ENCODE measurements at places on chromosomes 5 and 9. TPM values are rescaled to one million over a fixed set of nuclear protein-coding genes. Genes with fewer than 3 reads are reported as not detected.

DNA sequence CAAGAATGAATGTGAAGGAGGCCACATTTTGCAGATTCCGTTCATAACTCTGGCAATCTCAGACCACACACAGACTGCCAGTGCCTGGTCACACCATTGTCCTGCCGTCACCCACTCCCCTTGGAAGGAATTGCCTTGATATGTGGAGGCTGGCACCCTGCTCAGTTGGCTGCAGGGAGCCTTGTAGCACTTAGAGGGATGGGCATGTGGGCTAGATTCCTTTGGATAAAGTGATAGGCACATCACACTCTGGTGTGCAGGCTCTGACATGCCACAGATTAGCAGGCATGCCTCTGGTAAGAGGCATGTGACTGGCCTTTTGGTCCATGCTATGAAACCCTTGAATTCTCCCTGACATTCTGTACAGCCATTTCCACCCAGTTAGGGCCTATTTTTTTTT, 254.6 kb upstream of the PIK3R1 start:
- no peaks in the 10 kb centered on the region for H3K27me3 ChIP-seq
- H3K36me3 ChIP-seq, result no peaks in the 10 kb centered on the region
- peaks cover 5% of the 10 kb centered on the region for H3K4me1 ChIP-seq
- H3K27ac ChIP-seq, result no peak overlapping the region
- no peak for DNase-seq

GRCh38 chr5:8756498-8757084, 789.3 kb downstream of the SEMA5A start:
- DNase-seq, result peak; percentile 3
- H3K36me3 ChIP-seq, result no peaks in the 10 kb centered on the region
- H3K27ac ChIP-seq, result no peak overlapping the region

- H3K27me3 ChIP-seq, result no peaks in the 10 kb centered on the region
- DNase-seq, result no peak
- H3K4me3 ChIP-seq, result no peak overlapping the region
Observed at GRCh38 chr5:180689071-180689694, 39.8 kb upstream of the FLT4 start.

The IL7R gene
- total RNA-seq, result 0.25 TPM

The NKD2 gene
- total RNA-seq, result 7.9 TPM

All from H1 (cell line).